Thoracic aorta (tissue), 2 donors: ENCODE measurements at places on chromosomes 11 and 22. TPM values are rescaled to one million over a fixed set of nuclear protein-coding genes. Genes with fewer than 3 reads are reported as not detected.

C11orf98 gene
- total RNA-seq: 28.6 TPM

GRCh38 chr11:105861225-105861624 is 160.8 kb downstream of the MSANTD4 start:
- no peaks in the 10 kb centered on the region for H3K27me3 ChIP-seq
- no peak overlapping the region for H3K4me3 ChIP-seq
- H3K27ac ChIP-seq: no peak overlapping the region
- no peaks in the 10 kb centered on the region for H3K4me1 ChIP-seq
- DNase-seq: no peak

DNA sequence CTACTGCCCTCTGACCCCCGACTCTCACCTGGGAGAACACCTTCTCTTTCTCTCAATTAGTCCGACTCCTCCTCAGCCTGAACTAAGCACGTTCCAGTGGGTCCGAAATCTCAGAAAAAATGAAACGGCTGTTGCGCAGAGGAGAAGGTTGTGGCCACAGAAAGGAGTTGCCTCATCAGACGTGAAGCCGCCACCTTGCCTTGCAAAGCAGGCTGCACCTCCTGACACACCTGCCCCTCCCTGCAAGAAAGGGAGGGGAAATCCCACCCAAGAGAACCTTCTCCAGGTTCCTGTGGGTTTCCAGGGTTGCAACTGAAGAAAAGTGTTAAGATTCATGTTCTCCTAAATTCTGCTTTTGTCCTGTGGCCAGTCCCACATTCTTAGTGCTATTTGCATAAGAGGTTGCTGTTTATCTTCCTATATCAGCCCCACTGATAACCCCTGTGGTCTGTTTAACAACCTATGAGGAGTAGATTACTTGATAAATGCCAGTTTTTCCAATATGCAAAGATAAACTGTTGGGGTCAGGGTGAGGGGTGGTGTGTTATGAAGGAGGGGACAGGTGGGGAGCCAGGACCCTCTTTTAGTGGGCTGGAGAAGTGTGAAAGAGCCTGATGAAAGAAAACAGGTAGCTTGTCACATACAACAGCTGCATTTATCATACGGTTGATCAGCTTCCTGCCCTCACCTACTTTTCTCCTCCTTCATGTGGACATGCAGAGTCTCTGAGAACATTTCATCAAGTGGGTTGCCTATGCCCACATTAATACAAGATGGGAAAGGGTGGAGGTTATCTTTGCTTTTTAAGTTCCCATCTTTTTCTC is 18.2 kb downstream of the ZBTB16 start:
- H3K36me3 ChIP-seq: peaks cover 40% of the 10 kb centered on the region
- H3K4me3 ChIP-seq: peak overlapping the region; percentile 62
- no peaks in the 10 kb centered on the region for H3K27me3 ChIP-seq

DNA sequence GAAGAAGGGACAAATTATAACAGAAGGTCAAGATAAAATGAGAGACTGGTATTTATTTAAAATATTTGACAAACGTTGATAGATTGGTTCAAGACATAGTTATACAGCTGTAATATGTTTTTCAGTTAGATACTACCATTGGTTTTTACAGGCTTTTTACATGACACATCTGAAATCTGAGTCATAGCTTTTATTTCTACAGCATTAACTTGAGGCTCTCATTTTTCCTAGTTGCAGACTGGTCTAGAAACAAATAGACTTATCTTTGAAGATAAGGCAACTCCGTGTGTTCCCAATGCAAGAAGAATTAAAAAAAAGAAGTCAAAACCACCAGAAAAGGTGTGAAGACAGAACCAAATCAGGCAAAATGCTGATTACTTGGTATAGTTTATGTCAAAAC is 31.3 kb downstream of the CEP57 start:
- peak overlapping the region; percentile 8 for H3K27ac ChIP-seq
- peaks cover 8% of the 10 kb centered on the region for H3K36me3 ChIP-seq
- H3K4me3 ChIP-seq: no peak overlapping the region
- no peak for DNase-seq
- no peaks in the 10 kb centered on the region for H3K27me3 ChIP-seq

GRCh38 chr22:31080848-31081649 is at the start of gene SMTN:
Gene SMTN, plus strand, starts transcription at chr22:31081318. Its CDS starts 1,941 bp downstream, at chr22:31083259.
- peaks cover 4% of the 10 kb centered on the region for H3K36me3 ChIP-seq
- peak within 1 kb of the TSS; percentile 76 for H3K4me3 ChIP-seq
- DNase-seq: no peak
- peak within 1 kb of the TSS; percentile 92 for H3K27ac ChIP-seq
- no peaks in the 10 kb centered on the region for H3K27me3 ChIP-seq

- H3K27ac ChIP-seq: no peak overlapping the region
- H3K4me1 ChIP-seq: no peaks in the 10 kb centered on the region
- H3K27me3 ChIP-seq: no peaks in the 10 kb centered on the region
- H3K36me3 ChIP-seq: no peaks in the 10 kb centered on the region
These were observed 85.8 kb downstream of the FANCF start for GRCh38 chr11:22539821-22540256.

SMIM35 gene
- not detected for total RNA-seq

C11orf65 gene
- not detected for total RNA-seq

KCNJ1 gene
- not detected for total RNA-seq

- H3K27me3 ChIP-seq: no peaks in the 10 kb centered on the region
- peaks cover 74% of the 10 kb centered on the region for H3K4me1 ChIP-seq
- no peaks in the 10 kb centered on the region for H3K36me3 ChIP-seq
- H3K27ac ChIP-seq: peak overlapping the region; percentile 2
- H3K4me3 ChIP-seq: no peak overlapping the region
These were observed 4.5 kb downstream of the FAM118A start for GRCh38 chr22:45314054-45314721.

DNA sequence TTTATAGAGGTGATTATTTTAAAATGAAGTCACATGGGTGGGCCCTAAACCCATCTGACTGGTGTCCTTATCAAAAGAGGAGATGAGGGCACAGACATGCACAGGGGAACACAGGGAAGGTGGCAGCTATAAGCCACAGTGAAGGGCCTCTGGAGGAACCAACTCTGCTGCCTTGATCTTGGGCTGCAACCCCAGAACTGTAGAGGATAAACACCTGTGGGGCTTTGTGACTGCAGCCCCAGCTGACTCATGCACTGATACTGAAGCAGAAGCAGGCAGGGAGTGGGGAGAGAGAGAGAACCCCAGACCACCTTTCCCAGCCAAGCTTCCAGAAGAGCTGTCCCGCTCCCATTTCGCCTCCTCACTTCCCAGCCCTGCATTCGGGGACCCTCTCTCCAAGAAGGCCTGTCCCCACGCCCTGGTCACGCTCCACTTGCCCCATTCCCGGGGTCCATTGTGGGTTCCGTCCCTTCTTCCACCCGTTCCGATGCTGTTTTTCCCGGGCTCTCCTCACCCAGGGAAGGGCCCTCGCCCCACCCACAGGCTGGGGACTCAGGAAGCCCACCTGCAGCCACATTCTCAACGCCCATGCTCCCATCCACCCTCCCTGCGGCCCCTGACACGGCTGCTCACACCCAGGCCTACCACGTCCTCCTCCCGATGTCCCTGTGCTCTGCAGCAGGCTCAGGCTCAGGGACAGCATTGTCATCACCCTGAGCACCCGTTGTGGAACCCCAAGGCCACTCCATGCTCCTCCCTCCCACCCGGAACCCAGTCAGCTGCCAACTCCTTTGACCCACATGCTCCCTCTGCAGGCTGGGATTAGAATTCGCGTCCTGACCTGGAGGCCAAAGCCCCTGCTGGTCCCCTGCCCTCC is 90.8 kb upstream of the SHANK2 start:
- H3K4me1 ChIP-seq: peaks cover 8% of the 10 kb centered on the region
- H3K27me3 ChIP-seq: no peaks in the 10 kb centered on the region
- H3K4me3 ChIP-seq: no peak overlapping the region

DNA sequence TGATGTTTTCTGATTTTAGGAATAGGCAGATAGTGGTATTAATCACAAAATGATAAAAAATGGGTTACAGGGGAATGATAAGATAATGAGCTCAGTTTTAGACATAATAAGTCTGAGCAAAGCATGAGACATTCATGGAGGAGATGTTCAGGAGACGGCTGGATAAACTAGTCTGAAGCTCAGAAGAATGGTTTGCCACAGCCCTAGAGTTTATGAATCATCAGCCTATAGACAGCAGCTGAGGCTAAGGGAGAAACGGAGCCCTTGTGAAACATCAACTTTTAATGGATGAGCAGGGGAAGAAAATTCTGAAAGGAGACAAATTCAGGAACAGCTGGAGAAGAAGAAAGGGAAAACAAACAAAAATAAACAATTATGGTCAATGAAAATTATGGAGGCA is 87.2 kb downstream of the RELT start:
- H3K4me1 ChIP-seq: peaks cover 15% of the 10 kb centered on the region
- no peaks in the 10 kb centered on the region for H3K27me3 ChIP-seq
- no peak overlapping the region for H3K4me3 ChIP-seq
- H3K36me3 ChIP-seq: no peaks in the 10 kb centered on the region
- no peak for DNase-seq

NOX4 gene
- total RNA-seq: 166 TPM

CDC42BPG gene
- total RNA-seq: 0.68 TPM

- no peak for DNase-seq
- H3K36me3 ChIP-seq: no peaks in the 10 kb centered on the region
- no peak overlapping the region for H3K4me3 ChIP-seq
These were observed 301.2 kb downstream of the AASDHPPT start for GRCh38 chr11:106378513-106379179.

CARD16 gene
- total RNA-seq: 13.5 TPM

CECR2 gene
- 0.28 TPM for total RNA-seq

DNA sequence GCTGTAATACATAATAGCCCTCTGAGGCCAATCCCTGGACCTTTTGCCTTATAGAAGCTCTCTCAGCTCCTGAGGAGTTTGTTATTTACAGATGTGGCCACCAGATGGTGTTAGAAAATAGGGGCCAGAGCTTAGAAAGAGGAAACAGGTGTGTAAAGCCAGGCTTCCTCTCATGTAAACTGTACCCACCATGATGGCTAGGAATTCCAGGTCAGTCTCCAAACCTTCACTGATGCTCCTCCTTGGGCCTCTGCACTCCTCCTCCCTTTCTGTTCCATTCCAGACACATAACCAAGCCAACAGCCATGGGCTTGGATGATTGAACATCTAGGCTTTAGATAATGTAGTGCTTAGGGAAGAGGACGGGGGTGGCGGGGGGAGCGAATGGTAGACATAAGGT is 39.7 kb downstream of the USP35 start:
- peaks cover 23% of the 10 kb centered on the region for H3K36me3 ChIP-seq
- peaks cover 41% of the 10 kb centered on the region for H3K4me1 ChIP-seq
- H3K27me3 ChIP-seq: no peaks in the 10 kb centered on the region

- no peaks in the 10 kb centered on the region for H3K27me3 ChIP-seq
- no peak overlapping the region for H3K4me3 ChIP-seq
- H3K4me1 ChIP-seq: no peaks in the 10 kb centered on the region
- H3K27ac ChIP-seq: no peak overlapping the region
- no peaks in the 10 kb centered on the region for H3K36me3 ChIP-seq
These were observed 12.6 kb upstream of the SPON1 start for GRCh38 chr11:13949876-13950275.

GRCh38 chr22:39482768-39483167 is 19.3 kb upstream of the MIEF1 start:
- no peak overlapping the region for H3K4me3 ChIP-seq
- H3K27ac ChIP-seq: no peak overlapping the region
- H3K27me3 ChIP-seq: no peaks in the 10 kb centered on the region
- H3K36me3 ChIP-seq: no peaks in the 10 kb centered on the region
- no peaks in the 10 kb centered on the region for H3K4me1 ChIP-seq

DNA sequence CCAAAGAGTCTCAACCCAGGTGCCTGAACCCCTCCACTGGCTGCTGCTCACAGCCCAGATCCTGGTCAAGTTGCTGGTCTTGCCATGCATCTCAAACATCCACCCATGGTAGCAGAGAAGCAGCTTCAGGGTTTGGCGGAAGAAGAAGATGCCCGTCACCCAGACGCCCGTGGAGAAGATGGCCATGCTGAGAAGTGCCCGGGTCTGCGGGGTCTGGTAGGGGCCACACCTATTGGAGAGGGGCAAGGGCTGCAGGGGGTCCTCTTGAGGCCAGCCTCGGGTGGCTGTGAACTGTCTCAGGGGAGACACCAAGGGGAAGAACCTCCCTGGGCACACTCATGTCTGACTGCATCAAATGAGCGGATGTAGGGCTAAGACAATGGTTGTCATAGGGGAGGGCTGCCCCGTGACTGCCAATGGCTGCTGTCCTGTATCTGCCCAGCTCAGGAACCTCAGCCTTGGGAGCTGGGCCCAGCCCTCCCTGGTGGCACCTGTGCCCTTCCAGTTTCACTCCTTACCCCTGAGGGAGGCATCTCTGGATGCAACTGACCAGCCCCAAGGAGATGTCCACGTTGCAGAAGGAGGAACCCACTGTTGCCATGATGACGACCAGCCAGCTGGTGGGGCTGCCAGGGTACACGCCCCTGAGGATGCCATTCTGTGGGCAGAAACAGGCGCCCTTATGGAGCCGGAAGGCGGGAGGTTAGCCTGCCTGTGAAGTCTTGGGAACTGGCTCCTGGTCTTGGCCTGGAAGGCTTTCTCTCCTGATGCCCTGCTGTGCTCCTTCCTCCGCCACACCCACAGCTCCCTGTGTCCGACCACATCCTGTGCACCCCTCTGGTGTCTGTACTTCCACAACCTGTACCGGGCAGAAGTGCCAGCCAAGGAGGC is 1.2 kb downstream of the CPT1B start:
- no peak overlapping the region for H3K27ac ChIP-seq
- DNase-seq: no peak
- H3K4me3 ChIP-seq: no peak overlapping the region
- no peaks in the 10 kb centered on the region for H3K36me3 ChIP-seq

- no peaks in the 10 kb centered on the region for H3K36me3 ChIP-seq
- no peaks in the 10 kb centered on the region for H3K27me3 ChIP-seq
- no peak overlapping the region for H3K27ac ChIP-seq
- H3K4me3 ChIP-seq: no peak overlapping the region
These were observed 4.3 kb downstream of the BCO2 start for GRCh38 chr11:112179601-112180000.

- H3K4me3 ChIP-seq: no peak overlapping the region
- H3K27me3 ChIP-seq: no peaks in the 10 kb centered on the region
- DNase-seq: no peak
- no peaks in the 10 kb centered on the region for H3K4me1 ChIP-seq
- no peak overlapping the region for H3K27ac ChIP-seq
These were observed 25.3 kb downstream of the SIK2 start for GRCh38 chr11:111627591-111627990.

DNA sequence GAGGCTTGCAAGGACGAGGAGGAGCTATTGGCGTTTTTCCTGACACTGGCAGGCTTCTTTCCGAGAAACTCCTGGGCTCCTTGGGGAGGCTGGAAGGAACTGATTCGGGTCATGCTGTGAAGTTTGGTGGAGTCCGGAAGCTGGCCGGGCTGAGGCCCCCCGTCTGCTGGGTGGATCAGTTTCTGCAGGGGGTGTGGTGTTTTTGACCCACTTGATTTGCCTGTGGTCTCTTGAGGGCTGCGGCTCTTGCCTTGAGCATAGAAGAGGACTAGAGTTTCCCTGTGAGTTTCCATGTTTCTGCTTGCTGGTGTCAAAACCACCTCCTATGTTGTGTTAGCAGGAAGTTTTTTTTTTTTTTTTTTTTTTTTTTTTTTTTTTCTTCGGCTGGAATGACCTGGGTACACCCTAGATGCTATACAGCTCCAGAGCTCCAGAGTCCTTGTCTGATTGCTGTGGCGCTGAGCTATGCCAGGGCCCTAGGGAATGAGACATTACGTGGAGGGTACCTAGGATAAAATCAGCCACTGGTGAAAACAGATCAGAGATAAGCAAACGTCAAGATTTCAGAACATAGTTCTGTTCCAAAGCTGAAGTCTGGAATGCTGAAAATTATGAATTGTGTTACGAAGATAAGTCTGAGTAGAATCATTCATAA is 728 bp downstream of the TBC1D22A start:
- H3K27ac ChIP-seq: peak overlapping the region; percentile 96
- no peaks in the 10 kb centered on the region for H3K36me3 ChIP-seq
- peaks cover 25% of the 10 kb centered on the region for H3K4me1 ChIP-seq
- no peaks in the 10 kb centered on the region for H3K27me3 ChIP-seq
- no peak for DNase-seq
